ENCODE measurements at places on chromosomes 5 and 9. TPM values are rescaled to one million over a fixed set of nuclear protein-coding genes. Genes with fewer than 3 reads are reported as not detected.

- no peak for DNase-seq
These were observed 782 bp downstream of the BICD2 start for GRCh38 chr9:92763721-92764380.

- no peak for DNase-seq
These were observed 44.0 kb upstream of the MAP1B start for GRCh38 chr5:72063219-72063819.

GRCh38 chr5:167242701-167243100, 1048.7 kb upstream of the WWC1 start:
- DNase-seq = no peak

- no peak for DNase-seq
These were observed 516.5 kb downstream of the ACTL7B start for GRCh38 chr9:108339251-108339650.

DNA sequence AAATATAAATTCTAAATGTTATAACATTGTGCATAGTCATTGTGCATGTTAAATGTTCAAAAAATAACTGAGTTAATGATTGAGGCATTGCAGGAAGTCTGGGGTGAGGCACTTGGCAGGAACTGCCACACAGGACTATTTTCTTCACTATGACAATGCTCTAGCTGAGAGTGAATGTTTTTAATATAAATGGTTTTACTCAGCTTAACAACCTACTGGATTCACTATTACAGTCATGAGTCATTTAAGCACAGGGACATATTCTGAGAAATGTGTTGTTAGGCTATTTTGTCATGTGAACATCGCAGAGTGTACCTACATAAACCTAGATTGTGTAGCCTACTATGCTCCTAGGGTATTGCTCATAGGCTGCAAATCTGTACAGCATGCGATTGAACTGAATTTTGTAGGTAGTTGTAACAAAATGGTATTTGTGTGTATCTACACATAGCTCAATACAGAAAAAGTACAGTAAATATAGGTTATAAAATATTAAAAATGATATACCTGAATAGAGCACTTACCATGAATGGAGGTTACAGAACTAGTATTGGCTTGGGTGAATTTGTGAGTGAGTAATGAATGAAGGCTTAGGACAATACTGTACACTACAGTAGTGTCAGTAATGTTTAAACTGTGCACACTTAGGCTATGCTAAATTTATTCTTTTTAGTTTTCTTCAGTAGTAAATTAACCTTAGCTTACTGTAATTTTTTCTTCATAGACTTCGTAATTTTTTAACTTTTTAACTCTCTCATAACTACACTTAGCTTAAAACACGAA, 346.1 kb upstream of the PTGER4 start:
- DNase-seq = no peak

GRCh38 chr5:22650511-22650910, 202.6 kb downstream of the CDH12 start:
- DNase-seq = no peak

Gene TENT4A
- 31.5 TPM for total RNA-seq

Gene LCN2
- total RNA-seq = not detected

Gene HTR1A
- total RNA-seq = not detected

Gene KCNN2
- 0.20 TPM for total RNA-seq

Gene GARNL3
- 59.7 TPM for total RNA-seq

Gene FOXD4L6
- not detected for total RNA-seq

Gene PCDHAC2
- 3.6 TPM for total RNA-seq

Gene OCLN
- total RNA-seq = 10.3 TPM

Gene TNC
- total RNA-seq = 154 TPM

Gene FOXD4
- not detected for total RNA-seq

Gene PCDHA5
- total RNA-seq = 0.42 TPM

Gene ANKRD18A
- total RNA-seq = 1.8 TPM

Gene ZFP2
- 2.0 TPM for total RNA-seq

All from tibial nerve (tissue), 4 donors.